Daoy (cell line): ENCODE measurements at places on chromosomes 3 and 15. TPM values are rescaled to one million over a fixed set of nuclear protein-coding genes. Genes with fewer than 3 reads are reported as not detected.

DNA sequence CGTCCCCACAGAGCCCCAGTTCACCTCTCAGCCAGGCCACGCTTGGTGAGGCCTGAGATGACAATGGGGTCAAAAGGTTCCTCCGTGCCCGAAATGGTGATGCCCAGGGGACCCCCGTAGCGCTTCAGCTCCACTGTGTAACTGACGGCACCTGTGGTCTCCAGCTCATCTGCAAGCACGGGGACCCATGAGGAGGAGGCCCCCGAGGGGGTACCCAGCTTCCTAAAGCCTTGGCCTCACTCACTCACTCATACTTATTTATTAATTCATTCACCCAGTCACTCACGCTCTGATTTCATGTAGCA, 30.4 kb downstream of the GRIP2 start:
- DNase-seq, result no peak

DNA sequence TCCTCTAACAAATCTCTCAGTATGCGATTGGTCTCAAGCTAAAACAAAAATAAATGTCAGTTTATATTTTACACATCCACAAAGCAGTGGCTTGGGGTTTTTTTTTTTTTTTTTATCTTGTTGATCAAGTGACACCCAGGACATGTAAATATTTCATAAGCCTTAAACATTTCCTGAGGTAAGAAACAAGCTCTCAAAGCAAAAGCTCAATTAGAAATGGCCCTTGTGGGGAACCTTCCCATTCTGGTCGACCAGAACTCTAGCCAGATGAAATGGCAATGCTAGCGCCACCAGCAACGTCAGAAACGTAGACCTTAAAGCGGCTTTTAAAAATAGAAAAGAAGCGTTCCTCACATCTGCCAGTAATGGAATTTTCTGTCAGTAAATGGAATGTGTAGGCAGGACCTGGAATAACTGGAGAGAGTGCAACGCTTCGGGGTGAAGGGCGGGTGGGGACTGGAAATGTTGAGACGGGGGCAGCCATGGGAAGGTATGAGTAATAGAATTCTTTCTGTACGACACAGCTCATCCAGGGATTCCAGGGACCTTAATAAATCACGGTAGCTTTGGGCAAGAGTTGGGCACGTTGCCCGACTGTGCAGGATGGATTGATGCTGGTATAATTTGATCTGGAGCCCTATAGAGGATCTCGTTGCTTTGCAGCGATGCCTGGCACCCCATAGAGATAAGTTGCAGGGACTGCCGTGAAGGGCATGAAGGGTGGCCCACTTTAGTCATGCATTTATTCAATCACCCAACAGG, 44.4 kb downstream of the BTD start:
- peak; percentile 91 for DNase-seq

DNA sequence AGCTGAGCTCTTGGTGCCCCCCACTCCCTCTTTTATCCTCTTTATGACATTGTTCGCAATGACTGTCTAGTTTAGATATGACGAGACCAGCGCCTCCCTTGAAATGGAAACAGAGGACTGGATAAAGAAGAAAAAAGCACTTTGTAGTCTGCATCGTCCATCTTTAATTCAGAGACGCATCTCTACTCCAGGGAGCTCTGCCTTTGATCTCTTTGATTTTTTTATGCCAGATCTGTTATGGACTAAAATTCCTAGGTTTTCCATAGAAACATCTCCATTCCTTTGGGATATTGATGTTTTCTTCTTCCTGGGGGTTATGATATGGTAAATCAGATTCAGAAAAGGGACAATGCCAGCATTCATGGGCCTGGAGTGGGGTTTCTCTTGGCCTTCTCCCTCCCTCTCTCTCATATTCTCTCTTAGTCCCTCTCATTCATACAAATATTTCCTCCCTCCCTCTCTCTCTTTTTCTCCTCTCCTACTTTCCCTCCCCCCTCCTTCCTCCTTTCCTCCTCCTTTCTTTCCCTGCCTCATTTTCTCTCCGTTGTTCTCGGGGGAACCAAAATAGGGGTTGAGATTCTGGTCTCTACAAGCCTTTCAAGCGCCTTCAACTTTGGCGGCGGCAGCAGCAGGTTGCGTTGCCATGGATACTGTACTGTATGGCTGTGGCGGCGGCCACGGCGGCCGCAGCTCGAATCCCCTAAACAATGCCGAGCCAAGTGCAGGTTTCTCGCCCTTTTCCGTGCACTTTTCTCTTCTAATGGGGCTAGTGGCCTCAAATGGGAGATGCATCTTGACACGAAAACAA, 45.5 kb downstream of the ZIC4 start:
- DNase-seq, result no peak

DNA sequence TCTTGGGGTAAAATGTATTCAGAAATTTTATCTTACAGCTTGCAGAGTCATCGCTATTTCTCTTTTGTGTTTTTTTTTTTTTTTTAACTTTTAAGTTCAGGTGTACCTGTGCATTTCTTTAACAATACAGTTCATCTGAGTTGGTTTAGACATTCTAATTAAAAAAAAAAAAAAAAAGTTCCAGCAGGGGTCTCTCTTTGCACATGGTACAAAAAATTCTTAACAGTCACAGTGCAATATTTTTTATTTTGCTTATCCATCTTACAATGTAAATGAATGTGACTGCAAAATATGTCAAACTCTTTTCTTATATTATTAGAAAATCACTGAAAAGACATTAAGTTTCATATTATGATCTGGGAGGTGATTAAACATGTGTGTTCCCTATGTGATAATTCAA, 47.5 kb upstream of the SLC9A9 start:
- DNase-seq, result no peak

GRCh38 chr15:67049351-67050044, 15.9 kb upstream of the SMAD3 start:
- peak; percentile 91 for DNase-seq

- peak; percentile 88 for DNase-seq
Observed at GRCh38 chr3:113557374-113557773, 25.0 kb downstream of the SIDT1 start.

DNA sequence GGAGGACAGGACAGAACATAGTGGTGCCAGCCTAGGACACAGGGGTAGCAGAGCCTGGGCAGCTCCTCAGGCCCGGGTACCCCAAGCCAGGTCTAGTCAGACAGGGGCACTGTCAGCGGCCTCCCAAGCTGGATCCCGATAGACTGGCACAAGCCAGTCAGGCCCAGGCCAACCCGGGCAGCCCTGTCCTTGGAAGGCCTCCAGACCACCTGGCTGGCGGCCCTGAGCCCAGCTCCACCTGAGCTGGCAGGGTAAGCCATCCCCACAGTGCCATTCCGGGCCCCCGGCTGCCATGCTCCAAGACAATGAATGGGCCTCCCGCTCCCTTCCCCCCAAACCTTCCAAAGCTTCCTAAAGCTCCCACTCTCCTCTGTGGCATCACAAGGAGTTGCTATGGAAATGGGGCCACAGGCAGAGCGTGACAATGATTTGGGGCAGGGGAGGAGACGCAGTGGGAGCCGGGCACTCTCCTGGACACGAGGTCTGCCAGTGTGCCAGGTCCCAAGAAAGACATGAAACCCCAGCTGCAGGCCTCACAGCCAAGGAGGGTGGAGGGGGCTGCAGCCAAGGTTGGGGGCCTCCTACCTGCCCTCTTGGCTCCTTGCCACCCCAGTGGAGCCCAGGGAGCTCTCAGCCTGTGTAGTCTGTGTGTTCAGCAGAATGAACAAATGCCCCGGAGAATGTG, 165.6 kb upstream of the LINGO1 start:
- no peak for DNase-seq

DNA sequence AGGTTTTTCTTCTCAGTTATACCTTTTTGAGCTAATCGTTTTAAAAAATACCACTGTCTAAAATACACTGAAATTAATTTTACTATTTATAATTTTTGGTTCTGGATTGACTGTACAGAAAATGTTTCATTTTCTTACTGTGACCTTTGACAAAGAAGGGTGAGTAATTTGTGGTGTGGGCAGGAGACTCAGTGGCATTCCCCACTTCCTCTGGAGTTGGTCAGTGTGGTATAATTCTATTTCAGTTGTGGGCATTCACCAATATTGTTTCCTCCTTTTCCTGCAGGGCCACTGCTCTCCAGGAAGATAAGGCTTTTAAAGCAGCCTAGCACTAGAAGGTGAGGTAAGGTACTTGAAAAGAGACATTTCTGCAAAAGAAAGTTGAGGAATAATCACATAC, 6.5 kb downstream of the DAG1 start:
- peak; percentile 51 for DNase-seq

GRCh38 chr3:11948331-11948730, 55.9 kb upstream of the SYN2 start:
- DNase-seq, result no peak

GRCh38 chr3:106380232-106380631, 511.4 kb upstream of the CBLB start:
- no peak for DNase-seq

DNA sequence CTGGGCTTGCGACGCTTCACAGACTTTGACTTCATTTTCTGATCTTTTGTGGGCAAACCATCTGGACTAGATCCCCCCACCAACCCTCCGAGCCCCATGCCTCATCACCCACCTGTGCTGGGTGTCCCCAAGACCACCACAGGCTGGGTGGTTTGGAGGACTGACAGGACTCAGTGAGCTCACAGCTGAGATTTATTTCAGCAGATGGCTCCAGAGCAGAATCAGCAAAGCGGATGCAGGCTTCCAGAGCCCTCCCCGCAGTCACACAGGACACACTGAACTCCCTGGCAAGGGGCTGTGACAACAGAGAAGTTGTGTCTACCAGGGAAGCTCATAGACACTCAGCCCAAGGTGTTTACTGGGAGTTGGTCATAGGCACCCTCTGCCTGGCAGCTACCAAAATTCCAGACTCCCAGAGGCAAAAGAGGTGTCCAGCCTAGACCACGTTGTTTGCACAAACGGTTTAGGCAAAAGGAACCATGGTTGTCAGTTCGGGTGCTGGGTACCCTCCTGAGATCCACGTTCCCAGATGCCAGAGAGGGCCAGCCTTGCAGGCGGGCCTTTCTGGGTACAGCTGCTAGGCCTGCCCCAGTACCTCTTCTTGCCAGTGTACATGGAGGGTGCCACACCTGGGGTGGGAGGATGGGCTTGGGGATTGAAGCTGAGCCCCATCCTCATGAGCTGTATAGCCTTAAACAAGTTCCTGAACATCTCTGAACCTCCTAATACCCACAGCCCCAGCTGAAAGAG, 170.3 kb downstream of the NSMCE3 start:
- DNase-seq, result no peak

DNA sequence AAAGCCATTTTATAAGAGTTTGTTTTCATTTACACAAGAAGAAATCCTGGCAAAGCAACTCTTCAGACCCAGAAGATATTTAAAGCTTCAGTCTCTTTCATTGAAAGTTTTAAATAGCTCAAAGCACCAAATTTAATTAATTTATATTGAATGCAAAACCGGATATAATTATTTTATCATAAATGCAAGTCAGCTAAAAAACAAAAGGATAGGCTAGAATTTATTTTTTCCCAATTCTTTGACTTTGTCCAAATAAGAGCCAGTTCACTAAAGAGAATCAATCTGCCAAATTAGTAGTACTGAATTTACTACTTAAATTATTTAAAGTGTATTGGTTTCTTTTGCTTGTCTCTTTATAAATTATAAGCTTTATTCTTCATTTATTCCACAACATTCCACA, 101.5 kb downstream of the ZNF385D start:
- DNase-seq, result no peak

DNA sequence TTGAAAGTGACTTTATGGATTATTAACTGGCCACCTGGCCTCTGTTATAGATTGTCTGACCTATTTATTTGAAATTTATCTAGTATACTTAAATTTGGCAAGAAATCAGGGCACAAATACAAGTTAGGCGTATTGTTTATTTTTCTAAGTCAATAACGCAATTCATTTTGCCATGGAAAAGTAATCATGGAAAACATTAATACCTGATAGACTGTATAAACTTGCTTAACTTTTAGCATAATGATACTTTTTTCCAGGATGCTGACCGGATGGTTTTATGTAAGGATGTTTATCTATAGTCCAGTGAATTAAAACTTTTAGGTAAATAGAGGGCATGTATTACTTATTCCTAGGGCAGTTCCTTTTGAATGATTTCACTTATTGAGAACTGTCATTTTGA, 20.2 kb downstream of the FNDC3B start:
- DNase-seq, result no peak

DNA sequence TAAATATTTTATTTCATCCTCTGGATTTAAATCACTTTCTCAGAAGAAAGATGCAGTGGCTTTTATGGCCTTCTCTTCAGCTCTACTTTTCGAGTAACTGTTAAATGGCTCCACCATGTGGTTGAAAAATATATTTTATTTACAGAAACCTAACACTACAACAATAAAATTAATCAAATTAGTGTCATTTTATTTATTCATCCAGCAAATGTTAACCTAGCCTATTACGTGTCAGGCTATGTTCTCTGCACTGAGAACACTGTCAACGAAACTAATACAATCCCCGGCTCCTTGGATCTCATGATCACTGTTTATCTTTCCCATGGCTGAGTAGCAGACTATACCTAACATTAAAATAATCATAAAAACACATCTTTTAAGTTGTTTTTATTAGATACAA, 148.0 kb upstream of the OSTN start:
- DNase-seq, result peak; percentile 9

DNA sequence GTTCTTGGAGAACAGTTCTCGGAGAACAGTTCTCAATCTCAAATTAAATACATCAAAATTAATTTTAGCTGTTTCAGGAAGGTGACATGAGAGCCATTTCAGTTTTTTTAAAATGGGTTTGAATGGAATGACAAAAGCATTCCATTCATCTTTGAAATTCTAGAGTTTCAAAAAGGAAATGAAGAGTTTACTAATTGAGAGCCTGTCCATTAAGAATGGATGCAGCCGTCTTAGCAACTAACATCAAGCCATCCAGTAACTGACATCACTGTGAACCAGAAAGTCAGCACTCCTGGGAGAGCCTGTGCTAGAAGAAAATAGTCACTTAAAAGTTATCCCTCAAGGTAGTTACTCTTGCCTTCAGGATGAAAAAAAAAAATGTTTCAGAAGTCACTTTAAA, 47.0 kb upstream of the FSTL1 start:
- peak; percentile 43 for DNase-seq

DNA sequence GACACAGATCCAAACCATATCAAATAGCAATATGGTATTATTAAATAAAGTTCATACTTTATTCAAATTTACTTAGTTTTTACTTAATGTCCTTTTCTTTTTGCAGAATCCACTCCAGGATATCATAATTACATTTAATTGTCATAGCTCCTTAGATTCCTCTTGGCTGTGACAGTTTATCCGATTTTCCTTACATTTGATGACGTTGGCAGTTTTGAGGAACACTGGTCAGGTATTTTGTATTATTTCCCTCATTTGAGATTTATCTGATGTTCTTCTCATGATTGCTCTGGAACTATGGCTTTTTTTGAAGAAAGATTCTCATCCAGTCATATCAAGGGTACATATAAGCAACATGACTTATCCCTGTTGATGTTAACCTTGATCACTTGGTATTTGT, 198.3 kb upstream of the STAC start:
- DNase-seq, result no peak

Gene SYNM
- total RNA-seq, result 9.3 and 11.8 TPM in 2 replicates

Gene FHIT
- not detected in 2 replicates for total RNA-seq

Gene SLC9C1
- total RNA-seq, result not detected in 2 replicates

Gene ACKR2
- total RNA-seq, result 0.23 TPM in 1 of 2 replicates, not detected in the other

Gene CPLX3
- total RNA-seq, result not detected in 2 replicates

Gene CHCHD4
- 32.7 and 44.5 TPM in 2 replicates for total RNA-seq
